Left ventricle myocardium inferior (tissue), 1 donor: ENCODE measurements at places on chromosomes 16 and 17. TPM values are rescaled to one million over a fixed set of nuclear protein-coding genes. Genes with fewer than 3 reads are reported as not detected.
A peak's percentile ranks its signal among the peaks of the same experiment; 100 is the strongest.

GRCh38 chr17:48052956-48053757, 5.0 kb downstream of the NFE2L1 start:
- peak; percentile 89 for DNase-seq

DNA sequence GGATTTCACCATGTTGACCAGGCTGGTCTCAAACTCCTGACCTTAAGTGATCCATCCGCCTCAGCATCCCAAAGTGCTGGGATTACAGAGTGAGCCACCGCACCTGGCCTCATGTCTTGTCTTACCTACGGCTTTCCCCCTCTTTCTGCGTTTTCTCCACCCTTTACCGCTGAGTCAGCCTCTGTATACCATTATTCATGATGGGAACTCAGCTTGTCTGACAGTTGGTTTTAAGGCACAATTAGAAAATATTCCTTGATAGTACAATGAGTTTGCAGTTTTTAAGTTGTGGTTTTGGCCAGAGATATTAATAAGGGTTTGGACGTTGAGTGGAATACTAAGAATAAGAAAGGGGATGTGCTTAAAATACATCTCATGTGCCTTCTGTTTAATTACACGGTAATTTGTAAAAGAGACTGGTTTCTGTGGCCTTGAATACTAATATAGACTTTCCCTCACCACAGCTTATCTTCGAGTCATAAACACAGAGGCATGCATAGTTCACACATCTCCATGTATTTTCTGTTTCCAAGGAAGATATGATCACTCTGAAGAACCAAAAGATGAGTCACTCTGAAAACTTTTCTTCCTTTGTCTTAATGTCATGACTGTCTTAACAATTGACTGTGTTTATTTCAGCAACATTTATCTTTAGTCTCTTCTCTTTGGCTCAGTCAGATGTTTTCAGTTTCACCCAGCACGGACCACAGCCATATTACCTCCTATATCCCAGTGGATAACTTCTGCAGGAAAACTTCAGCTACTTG, 54.4 kb downstream of the PITPNC1 start:
- DNase-seq = no peak

- DNase-seq = no peak
These were observed 45.1 kb upstream of the IRF8 start for GRCh38 chr16:85853547-85854545.

GRCh38 chr16:87499189-87499486, 6.3 kb upstream of the ZCCHC14 start:
- DNase-seq = no peak

Gene NPIPA5
- total RNA-seq = 5.7 TPM
